Stimulated activated CD4-positive, alpha-beta T cell treated with anti-CD3 and anti-CD28 coated beads, Interleukin-4, amount 100 ng/mL, for 48 hours (primary cell): ENCODE measurements at places on chromosomes 6 and 20.

DNA sequence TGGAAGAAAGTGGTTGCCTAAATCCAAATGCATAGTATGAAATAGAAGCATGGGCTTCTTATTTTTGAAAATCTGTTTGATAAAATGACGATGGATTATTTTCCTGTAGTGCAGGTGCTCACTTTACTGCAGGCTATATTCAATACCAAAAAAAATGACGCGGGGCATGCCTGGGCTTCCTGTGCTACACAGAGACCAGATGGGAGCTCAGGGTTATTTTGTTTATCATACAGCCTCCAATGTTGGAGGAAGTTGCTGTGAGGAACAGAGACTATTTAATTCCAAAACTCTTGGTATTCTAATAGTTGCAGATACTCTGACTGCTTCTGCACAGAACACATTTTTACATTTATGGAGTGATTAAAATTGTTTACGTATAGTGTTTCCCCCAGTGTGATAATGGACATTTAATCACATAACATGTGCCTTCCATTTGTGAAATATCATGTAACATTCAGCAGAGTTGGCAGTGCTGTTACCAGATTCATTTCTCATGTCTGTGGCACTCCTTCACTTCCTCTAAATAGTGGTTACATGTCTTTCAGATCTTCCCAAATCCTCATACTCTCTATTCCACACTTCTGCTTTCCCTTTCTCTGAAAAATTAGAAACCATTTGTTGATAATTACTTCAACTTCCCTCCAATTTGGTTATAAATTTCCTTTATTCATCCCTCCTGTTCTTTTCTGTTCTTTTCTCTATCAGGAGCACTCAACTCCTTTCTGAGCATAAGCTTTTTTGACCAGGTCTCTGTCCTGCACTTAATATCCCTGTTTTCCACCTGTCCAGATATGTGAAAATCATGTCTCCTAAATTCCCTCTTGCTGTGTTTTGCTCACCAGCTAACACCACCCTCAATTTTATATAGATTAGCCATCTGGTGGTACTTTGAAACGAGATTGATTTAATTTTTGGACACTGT lies 121.6 kb downstream of the ADGRB3 start:
- DNase-seq: no peak

GRCh38 chr6:87636315-87636714 lies 46.4 kb downstream of the ORC3 start:
- DNase-seq: no peak

DNA sequence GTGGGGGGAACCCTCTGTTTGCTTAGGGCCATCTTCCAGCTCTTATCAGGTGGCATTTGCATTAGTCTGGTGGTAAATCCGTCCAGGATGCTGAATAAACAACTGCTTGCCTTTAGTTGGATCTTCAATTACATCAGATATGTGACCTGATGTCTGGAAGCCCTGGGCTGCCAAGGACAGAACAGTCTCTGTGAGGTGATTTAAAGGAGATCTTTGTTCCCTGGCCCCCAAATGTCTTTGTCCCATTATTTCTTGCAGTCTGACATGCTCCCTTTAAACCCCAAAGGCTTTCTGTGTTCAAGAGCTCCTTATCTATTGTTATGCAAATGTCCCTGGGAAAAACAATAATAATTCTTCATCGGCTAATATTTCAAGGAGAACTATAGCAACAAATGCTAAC lies 84.6 kb upstream of the SPTLC3 start:
- DNase-seq: no peak

GRCh38 chr6:80335121-80335531 lies 228.7 kb downstream of the BCKDHB start:
- DNase-seq: no peak

DNA sequence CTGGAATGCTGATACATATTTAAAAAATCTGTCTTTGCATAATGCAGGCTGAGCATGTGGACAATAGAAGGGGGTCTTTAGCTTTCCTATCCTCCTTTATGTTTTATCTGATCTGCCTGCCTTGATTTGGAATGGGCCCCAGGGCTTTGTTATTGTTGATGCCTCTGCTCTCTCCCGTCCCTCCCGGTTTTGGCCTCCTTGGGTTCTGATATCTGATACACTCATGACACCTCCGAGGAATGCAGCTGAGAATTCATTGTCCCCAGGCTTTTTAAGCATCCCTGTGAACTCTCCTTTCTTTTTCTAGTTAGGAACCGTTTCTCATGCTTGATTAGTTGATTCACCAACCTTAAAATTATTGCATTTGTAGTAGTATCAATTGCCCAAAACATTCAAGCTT lies 185.5 kb upstream of the RALGAPA2 start:
- no peak for DNase-seq

GRCh38 chr6:135186255-135186654 lies 5.1 kb downstream of the MYB start:
- DNase-seq: no peak

GRCh38 chr6:32192608-32193039 lies at the start of gene GPSM3:
Gene GPSM3 (minus strand): TSS chr6:32192643. CDS start chr6:32192513, 130 bp downstream.
- no peak for DNase-seq

GRCh38 chr20:792248-792647 lies 23.9 kb upstream of the SLC52A3 start:
- DNase-seq: no peak

GRCh38 chr20:33621717-33622400 lies 40.3 kb upstream of the C20orf144 start:
- no peak for DNase-seq

DNA sequence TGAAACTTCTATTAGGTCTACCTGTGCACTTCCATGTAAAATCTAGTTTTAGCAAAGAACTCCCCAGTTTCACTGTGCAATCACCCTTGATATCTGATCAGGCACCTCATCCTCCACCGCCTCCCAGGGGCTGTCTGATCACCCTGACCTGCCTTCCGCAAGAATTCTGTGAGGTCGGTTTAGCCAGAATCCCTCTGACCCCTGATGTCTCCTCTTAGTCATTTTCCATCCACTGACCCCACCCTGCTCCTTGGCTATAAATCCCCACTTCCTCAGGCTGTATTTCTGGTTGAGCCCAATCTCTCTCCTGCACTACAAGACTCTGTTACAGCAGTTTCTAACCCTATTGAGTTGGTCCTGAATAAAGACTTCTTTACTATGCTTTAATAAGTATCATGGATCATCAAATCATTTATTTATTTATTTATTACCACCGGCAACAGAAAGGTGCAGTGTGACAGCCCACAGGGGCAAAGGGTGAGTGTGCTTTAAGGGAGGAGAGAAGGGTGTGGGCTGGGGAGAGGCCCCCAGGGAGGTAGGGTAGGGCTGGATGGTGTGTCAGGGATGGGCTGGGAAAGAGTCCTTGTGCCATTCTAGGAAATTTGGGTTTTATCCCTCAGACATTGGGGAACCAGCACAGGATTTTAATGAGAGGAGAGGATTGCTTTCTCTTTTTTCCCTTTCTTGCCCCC lies 11.2 kb upstream of the SERPINB6 start:
- DNase-seq: no peak

GRCh38 chr20:20211274-20211987 lies 156.5 kb upstream of the INSM1 start:
- no peak for DNase-seq

DNA sequence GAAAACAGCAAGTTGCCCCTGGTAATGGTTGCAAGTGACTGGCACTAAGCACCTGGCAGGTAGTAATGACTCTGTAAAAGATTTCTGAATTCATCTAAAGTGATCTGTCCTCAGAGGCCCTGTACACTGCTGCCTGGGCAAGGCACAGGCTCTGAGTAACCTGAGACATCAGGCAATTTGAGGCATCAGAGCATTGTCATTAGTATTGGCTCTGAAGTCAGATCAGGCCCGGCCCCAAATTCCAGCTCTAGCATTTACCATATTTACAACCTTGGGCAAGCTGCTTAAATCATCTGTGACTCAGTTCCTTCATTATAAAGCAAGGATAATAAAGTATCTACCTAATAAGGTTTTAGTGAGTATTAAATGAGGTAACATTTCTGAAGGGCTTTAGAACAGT lies 17.3 kb upstream of the TENT5A start:
- no peak for DNase-seq

- DNase-seq: no peak
These were observed 23.2 kb downstream of the AFDN start for GRCh38 chr6:167849846-167850459.

DNA sequence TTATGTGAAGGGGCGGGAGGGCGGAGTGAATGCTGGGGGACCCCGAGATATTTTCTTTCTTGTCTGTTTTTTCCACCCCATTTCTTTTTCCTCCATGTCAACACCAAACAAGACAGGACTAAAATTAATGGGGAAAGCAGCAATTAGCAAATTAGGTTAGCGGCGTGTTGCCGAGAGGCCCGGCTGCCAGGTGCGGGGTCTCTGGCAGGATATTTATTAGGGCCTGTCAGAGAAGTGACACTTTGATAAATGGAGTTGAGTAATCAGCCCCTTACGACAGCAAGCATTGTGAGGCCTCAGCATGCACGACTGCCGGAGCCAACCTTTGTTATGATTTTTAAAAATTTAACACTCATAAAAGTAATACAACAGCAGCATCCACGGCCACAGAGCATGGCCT lies 193.8 kb downstream of the DHX35 start:
- DNase-seq: no peak

GRCh38 chr20:48338717-48339116 lies 489.1 kb downstream of the PREX1 start:
- no peak for DNase-seq

DNA sequence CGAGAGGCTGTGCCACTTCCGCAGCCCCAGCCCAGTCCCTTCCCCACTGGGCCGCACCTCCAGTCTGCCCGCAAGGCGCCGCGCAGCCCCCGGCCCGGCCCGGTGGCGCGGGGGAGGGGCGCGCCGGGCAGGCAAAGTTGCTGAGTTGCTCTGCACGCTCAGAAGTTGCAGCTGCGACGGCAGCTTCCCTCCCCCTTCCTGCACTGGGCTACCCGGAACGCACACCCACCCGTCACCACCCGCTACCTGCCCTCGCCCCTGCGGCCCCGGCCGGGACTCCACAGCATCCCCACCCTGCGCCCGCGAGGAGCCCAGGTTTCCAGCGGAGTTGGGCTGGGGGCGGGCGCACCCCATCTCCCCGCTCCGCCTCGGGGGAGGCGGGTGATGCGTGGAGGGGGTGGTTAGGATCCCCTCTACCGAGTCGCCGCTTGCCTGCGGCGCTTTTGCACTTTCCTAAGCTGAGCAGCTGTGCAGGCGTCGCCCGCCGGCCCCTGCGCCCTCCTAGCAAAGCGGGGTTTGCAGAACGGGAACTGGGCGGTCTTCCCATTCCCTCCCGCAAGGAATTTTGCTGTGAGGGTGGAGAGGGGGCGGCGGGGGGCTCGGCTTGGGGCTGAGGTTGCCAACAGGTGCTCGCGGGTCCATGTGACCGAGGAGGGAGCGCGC lies 55.9 kb upstream of the RREB1 start:
- no peak for DNase-seq

DNA sequence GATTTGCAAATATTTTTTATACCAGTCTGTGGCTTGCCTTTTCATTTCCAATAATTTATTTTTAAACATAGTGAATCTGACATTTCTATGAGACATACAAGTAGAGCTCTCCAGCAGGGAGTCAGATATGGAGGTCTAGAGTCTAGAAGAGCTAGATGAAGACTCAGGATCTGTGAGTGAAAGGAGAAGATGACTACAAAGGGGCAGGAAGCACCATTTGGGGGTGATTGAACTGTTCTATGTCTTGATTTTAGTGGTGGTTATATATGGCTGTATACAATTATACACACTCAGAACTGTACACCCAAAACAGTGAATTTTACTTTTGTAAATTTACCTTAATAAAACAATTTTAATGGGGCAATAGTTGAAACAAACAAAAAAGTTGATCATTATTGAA lies 127.9 kb upstream of the BACH2 start:
- DNase-seq: no peak

DNA sequence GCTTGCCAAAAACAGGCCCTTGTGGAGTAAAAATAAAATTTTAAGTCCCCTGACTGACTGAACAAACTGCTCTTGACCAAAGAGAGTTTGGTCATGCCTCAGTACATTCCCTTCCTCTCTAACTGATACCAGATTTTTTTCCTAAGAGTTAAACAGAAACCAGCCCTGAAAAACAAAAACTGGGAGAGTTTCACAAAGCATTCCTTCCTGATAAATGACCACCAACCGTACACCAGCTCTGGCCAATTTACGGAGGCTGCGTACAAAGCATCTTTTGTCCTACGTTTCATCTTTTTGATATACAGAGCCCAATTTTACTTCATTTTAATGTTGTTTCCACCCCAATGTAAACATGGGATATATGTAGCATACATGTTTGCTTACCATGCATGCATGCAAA lies 477.4 kb upstream of the HTR1E start:
- DNase-seq: no peak
